ENCODE measurements at places on chromosomes 2 and 18.

GRCh38 chr18:9766076-9766481 is 58.0 kb downstream of the RAB31 start:
- no peak for DNase-seq

- no peak for DNase-seq
These were observed 136.1 kb upstream of the CHAC2 start for GRCh38 chr2:53631313-53632125.

- no peak for DNase-seq
These were observed 77.1 kb upstream of the CD302 start for GRCh38 chr2:159875083-159875482.

GRCh38 chr18:55634545-55634944 is 46.6 kb upstream of the TCF4 start:
- DNase-seq, result no peak
